ENCODE measurements at places on chromosomes 3 and 15.

DNA sequence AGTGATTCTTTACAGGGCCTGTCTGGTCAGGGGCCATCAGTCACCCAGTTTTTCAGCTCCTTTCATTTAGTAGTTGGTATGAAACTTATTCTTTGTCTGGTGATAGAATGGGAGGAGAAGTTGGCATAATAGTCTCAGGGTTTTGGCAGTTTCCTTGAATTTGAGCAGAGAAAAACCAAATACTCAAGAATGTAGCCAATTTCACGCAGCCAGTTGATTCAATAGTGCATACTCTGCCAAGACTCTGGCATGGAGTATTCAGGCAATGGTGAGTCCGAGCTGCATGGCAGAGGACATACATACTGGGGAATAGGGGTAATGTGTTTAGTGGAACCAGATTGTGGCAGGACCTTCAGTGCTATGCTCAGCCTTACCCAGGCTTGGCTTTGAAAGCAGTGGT is 118.3 kb downstream of the GALK2 start:
- no peak overlapping the region for H3K27ac ChIP-seq
- no peak overlapping the region for H3K4me3 ChIP-seq
- H3K36me3 ChIP-seq = peaks cover 2% of the 10 kb centered on the region
- DNase-seq = no peak

DNA sequence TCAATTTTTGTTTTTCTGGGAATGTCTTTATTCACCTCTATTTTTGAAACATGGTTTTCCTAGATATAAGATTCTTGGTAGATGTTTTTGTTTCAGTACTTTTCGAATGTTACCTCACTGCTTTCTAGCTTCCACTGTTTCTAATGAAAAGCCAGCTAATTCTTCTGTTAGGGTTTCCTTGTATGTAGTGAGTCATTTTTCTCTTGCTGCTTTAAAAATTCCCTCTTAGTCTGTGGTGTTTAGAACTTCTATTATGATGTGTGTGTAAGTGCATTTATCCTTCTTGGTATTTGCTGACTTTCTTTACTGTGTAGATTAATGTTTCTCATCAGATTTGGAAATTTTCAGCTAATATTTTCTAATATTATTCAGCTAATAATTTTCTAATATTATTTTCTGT is 151.1 kb upstream of the OSTN start:
- no peaks in the 10 kb centered on the region for H3K4me1 ChIP-seq
- H3K27me3 ChIP-seq = no peaks in the 10 kb centered on the region
- DNase-seq = no peak
- no peak overlapping the region for H3K4me3 ChIP-seq
- H3K36me3 ChIP-seq = no peaks in the 10 kb centered on the region

DNA sequence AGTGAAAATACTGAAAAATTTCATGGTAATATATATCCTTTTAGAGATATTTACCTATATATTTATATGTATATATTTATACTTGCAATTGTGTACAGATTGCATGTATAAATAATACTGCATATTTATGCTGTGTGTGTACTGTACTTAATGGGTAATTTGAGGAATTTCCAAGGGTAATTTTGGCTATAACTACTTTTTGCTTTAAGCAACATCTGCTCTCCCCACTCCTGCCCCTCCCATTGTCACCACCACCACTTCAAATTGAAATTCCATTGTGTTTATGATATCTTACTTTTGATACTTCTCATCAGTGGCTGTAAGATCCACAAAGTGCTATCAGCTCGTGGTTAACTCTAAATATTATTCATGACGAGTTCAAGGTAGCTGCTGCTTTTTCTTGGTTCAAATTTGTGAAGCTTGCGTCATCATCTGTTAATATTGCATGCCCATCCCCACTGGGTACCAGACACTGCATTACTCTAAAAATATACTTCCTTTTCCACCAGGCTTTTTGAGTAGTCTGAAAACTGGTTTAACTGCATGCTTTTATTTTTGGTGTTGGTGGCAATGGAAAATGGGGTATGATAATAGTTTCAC is 91.7 kb upstream of the MITF start:
- H3K4me3 ChIP-seq = no peak overlapping the region
- H3K27me3 ChIP-seq = no peaks in the 10 kb centered on the region
- no peak for DNase-seq
- no peaks in the 10 kb centered on the region for H3K36me3 ChIP-seq

DNA sequence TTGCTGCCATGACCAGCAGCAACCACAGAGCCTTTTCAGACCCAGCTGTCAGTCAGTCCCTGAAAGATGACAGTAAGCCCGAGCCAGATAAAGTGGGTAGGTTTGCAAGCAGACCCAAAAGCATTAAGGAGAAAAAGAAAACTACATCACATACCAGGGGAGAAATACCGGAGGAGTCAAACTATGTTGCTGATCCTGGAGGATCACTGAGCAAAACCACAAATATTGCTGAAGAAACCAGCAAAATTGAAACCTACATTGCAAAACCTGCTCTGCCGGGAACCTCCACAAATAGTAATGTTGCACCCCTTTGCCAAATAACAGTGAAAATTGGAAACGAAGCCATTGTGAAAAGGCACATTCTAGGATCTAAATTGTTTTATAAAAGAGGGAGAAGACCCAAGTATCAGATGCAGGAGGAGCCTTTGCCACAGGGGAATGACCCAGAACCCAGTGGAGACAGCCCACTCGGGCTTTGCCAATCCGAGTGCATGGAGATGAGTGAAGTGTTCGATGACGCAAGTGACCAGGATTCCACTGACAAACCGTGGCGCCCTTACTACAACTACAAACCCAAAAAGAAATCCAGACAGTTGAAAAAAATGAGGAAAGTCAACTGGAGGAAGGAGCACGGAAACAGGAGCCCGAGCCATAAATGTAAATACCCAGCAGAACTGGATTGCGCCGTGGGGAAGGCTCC is 42.1 kb upstream of the RASA2 start:
- H3K4me3 ChIP-seq = no peak overlapping the region
- H3K27ac ChIP-seq = no peak overlapping the region

DNA sequence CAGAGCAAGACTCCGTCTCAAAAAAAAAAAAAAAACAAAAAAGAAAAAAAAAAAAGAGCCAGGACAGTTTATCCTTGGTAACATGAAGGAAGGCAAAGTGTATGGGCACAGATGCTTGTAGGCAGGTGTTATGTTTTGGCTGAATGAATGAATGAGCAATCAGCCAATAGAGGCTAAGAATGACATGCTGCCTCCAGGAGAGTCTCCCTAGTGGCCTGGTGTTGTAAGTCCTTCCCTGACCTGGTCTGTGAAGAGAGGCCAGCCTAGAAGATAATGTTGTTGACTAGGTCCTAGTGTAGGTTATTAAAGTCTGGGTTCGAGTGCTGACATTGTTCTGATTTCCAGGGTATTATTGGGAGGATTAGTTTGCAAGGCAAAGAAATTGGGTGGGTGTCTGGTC is 24.9 kb downstream of the GYG1 start:
- H3K27me3 ChIP-seq = no peaks in the 10 kb centered on the region
- H3K36me3 ChIP-seq = peaks cover 37% of the 10 kb centered on the region
- no peak overlapping the region for H3K4me3 ChIP-seq

DNA sequence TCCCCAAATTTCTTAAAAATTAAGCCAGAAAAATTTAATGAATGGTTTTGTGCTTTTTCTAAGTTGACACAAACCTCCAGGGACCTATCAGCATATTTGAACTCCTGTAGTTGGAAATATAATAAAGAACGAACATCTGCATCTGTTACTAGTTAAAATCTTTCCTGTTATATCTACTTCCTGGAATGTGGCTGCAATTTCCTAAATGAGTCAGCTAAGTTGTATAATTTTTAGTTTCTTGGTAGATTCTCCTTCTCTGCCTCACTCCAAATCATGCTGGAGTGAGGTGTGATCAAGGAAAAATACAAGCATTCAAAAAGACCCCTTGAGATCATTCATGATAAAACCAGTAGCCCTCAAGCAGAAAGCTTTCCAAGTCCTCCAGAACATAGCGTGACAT is 106.2 kb upstream of the MCTP2 start:
- no peak overlapping the region for H3K4me3 ChIP-seq
- H3K27ac ChIP-seq = no peak overlapping the region
- no peaks in the 10 kb centered on the region for H3K27me3 ChIP-seq
- H3K4me1 ChIP-seq = no peaks in the 10 kb centered on the region

DNA sequence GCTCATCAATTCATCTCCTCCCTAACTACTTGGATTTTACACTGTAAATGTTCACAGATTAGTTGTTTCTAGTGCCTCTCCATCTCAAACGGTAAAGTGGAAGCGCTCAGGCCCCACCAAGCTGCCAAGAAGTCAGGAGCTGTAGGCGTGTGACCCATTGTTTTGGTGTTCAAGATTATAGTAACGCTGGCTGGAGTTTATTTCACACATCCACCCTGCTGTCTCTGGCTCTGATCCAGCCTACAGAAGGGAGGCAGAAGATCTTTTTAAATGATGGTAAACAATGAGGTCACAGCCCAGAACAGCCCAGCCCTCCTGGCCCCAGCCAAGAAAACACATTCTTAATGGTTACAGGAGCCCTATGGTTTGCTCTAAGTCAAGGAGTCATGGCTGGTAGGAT is 25.7 kb upstream of the GALNT15 start:
- H3K4me1 ChIP-seq = peaks cover 2% of the 10 kb centered on the region
- no peaks in the 10 kb centered on the region for H3K27me3 ChIP-seq
- no peak overlapping the region for H3K4me3 ChIP-seq

DNA sequence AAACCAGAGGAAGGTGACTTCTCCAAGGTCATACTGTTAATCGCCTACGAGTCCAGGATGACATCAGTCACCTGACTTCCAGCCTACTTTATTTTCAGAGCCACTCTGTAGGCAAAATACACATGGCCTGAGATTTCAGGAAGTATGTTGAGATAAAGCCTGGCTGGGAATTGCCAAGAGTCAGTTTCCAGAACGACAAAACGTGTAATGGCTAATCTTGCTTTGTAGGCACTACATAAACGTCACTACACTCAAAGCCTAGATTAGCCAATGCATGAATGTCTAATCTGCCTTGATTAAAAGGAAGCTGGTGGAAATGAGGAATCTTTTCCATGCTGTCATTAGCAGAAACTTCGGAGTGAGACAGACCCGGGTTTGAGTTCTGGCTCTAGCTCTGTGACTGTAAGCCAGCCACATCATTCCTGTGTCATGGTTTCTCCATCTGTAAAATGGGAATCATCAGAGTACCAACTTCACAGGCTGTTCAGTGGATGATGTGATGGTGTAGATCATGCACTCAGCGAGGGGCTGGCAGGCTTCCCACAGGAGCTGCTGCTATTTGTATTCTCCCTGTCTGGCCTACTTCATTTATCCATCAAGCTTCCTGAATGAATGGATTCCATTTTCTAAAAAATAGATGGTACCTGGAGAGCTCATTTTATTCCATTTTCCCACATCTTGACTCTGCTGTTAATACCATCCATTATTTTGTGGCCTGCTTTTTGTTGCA is 241.9 kb downstream of the XXYLT1 start:
- H3K27me3 ChIP-seq = no peaks in the 10 kb centered on the region
- H3K27ac ChIP-seq = no peak overlapping the region
- H3K36me3 ChIP-seq = no peaks in the 10 kb centered on the region

- H3K4me3 ChIP-seq = no peak overlapping the region
- DNase-seq = no peak
- H3K36me3 ChIP-seq = no peaks in the 10 kb centered on the region
- no peaks in the 10 kb centered on the region for H3K4me1 ChIP-seq
- no peaks in the 10 kb centered on the region for H3K27me3 ChIP-seq
- H3K27ac ChIP-seq = peak overlapping the region; percentile 94
Observed at GRCh38 chr15:57313134-57313483, 63.2 kb upstream of the CGNL1 start.

All from small intestine (tissue), 16 donors.